Cerebellar cortex (tissue), 1 donor: ENCODE measurements at places on chromosomes 3 and 15.

GRCh38 chr3:9111866-9112265 is 137.6 kb downstream of the SRGAP3 start:
- DNase-seq: peak; percentile 96

DNA sequence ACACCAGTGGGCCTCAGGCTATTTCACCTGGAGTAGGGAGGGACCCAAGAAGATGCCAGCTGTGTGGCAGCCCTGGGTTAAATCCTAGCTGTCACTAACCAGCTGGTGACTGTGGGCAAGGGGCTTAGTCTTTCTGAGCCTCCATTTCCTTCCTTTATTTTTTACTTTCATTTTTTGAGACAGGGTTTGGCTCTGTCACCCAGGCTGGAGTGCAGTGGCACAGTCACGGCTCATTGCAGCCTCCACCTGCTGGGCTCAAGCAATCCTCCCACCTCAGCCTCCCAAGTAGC is 108.0 kb upstream of the SMAD3 start:
- no peak for DNase-seq

DNA sequence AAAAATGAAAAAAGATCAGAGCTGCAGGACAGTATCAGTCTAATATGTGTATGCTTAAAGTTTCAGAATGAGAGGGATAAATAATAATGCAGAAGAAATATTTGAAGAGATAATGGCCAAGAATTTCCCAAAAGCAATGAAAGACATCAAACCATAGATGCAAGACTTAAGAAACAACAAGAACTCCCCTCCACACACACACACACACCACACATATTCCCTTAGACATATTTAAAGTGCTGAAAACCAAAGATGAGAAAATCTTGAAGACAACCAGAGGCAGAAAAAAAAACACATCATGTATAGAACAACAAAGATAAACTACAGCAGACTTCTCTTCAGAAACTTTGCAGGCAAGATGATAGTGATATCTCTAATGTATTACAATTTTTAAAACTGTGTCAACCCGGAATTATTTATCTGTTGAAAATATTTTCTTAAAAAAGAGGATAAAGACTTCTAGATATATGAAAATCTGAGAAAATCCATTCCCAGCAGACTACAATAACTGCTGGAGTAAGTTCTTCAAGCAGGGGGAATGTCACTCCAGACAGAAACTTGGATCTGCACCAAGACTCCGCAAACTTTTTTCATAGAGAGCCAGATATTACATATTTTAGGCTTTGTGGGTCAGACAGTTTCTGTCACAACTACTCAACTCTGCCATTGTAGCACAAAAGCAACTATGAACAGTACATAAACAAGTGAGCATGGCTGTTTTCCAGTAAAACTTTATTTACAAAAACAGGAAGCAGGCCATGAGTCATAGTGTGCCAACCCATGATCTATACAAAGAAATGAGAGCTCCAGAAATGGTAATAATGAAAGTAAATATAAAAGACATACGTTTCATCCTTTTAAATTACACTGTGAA is 223.4 kb upstream of the CGNL1 start:
- DNase-seq: no peak

- DNase-seq: no peak
Measured at GRCh38 chr3:26291840-26292239, 330.7 kb upstream of the LRRC3B start.

DNA sequence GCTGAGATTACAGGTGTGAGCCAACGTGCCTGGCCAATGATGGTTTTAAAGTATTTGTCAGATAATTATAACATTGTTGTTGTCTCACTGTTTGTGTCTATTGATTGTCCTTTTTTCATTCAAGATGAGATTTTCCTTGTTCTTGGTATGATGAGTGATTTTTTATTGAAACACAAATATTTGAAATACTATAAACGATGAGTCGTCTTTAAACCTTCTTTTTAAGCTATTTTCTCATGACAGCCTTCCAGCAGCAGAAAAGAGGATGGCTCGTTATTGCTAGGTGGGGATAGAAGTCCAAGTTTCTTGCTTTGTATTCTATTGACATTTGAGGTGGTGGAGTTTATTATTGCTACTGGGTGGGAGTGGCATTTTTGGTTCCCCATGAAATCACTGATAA is 61.7 kb upstream of the MDFIC2 start:
- DNase-seq: no peak

- no peak for DNase-seq
Measured at GRCh38 chr15:49817100-49817499, 196.3 kb downstream of the DTWD1 start.

DNA sequence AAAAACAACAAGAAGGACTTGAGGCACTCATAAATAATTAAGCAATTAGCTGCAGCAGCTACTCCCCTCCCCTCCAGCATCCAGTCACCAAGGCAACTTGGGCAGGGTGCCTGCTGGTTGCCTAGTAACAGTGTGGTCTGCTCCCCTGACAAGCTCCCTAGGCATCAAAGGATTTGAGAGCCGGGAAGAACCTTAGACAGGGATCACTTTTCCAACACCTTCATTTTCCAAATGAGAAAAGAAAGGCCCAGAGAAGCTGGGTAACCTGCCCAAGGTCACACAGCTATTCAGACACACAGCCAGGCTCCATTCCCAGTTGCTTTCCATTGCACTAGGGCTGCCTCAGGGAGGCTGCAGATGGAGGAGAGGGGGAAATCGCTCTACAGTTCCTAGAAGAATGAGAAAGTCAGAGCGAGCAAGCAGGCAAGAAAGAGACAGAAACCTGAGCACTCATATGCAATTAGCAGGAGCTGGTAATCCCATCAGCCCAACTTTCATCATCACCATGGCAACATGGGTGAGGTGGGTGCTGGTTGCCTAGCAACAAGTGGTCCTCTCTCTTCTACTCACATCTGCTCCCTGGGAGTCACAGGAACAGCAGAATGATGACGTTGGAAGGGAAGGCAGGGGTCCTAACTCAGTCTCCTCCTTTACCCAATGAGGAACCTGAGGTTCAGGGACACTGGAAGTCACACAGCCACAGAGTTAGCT is 3.6 kb upstream of the EIF4E3 start:
- DNase-seq: peak; percentile 72

GRCh38 chr3:16788440-16789056 is 96.2 kb upstream of the PLCL2 start:
- no peak for DNase-seq

DNA sequence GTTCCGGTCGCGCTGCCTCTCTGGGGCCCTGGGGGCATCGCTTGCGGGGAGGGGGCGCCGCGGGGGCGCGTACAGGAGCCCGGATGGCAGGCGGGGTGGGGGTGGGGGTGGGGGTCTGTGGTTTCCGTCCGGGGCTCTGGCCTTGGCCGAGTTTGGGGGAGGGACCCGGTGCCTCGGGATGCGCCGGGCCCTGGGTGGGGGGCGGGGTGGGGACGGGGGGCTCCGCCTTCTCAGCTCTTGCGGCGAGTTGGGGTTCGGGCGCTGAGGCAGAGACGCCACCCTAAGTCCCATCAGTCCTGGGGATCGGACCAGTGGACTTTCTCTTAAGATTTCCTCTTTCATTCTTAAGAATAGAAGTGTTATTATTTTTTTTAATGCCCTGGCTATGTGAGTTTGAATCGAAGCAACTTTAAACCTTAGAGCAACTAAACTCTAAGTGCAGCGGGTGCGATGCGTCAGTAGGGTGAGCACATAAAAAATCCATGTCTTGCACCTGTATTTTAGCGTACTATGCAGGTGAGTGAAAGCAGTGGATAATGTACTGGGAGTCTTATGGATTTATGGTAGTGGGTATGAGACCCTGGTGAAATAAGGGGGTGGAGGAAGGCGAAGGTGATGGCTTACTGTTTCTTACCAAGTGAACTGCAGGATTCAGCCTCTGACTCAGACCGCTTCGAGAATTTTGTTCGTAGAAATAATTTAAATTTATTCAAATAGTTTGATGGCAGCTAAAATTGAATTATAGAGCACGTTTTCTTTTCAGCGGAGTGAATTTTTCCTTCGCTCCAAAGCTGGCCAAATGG is 762 bp downstream of the CTNNB1 start:
- DNase-seq: no peak

DNA sequence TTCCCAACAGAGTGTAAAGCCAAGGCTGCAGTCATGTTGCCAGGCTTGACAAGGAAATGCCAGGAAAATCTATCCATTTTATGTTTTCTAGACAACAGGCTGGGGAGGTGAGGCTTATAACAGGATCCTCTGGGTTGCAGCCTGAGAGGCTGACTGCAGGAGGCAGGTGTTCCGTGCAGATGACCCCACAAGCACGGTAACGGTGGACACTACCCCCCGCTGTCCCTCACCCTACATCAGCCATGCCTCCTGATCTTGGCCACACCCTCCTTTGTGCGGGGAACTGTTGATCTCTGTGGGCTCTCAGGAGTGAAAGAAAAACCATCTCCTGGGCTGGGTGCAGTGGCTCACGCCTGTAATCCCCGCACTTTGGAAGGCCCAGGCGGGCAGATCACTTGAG is 68.0 kb upstream of the ADPGK start:
- DNase-seq: no peak

DNA sequence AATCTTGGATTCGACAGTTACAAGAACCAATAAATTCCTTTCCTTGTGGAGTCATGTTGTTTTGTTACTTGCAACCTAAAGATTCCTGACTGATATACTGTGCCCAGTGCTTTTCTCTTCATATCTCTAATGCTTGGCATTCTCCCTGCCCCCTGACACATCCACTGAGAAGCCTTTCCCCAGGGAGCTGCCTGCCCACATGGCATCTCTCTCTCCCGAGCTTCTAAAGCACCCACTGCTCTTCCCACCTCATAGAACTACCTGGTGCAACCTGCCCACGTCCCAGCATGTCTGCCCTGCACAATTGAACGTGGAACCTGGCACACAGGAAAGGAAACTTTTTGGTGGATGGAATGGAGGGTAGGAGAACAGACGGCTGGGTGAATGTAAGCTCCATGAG is 6.8 kb downstream of the CYP8B1 start:
- DNase-seq: no peak

GRCh38 chr3:23819599-23820360 is 14.0 kb downstream of the UBE2E1 start:
- peak; percentile 53 for DNase-seq

- DNase-seq: no peak
Measured at GRCh38 chr15:34370129-34370528, 3.1 kb upstream of the LPCAT4 start.

GRCh38 chr15:36775209-36775608 is 195.8 kb downstream of the CDIN1 start:
- DNase-seq: no peak

- DNase-seq: no peak
Measured at GRCh38 chr15:84696757-84697156, 19.2 kb downstream of the SEC11A start.

GRCh38 chr3:124890573-124891190 is 3.5 kb upstream of the ITGB5 start:
- DNase-seq: no peak

GRCh38 chr3:141623691-141624090 is 114.4 kb upstream of the RNF7 start:
- no peak for DNase-seq

- DNase-seq: no peak
Measured at GRCh38 chr3:195150181-195151118, 120.5 kb downstream of the XXYLT1 start.

- DNase-seq: no peak
Measured at GRCh38 chr3:176274161-176274560, 923.1 kb downstream of the TBL1XR1 start.

GRCh38 chr15:57138349-57138788 is 219.9 kb downstream of the TCF12 start:
- DNase-seq: peak; percentile 63

DNA sequence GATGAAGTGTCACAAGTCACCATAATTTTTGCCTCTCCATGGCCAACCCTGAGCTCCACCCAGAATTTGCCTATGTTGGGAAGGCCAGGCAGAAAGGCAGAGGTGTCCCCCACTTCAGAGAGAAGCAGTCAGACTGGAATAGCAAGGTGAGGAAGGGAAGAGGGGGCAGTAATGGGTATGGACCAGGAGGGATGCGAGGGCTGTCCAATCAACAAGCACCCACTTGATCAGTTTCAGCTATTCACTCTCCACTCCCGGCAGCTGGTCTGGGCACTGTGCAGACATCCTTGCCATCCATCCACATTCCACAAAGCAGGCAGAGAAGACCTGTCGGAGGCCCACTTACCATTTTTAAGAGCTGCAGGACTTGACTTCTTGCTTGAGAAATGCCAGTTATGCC is 43.5 kb upstream of the CTNNB1 start:
- no peak for DNase-seq

- no peak for DNase-seq
Measured at GRCh38 chr15:82165948-82166376, 96.6 kb downstream of the EFL1 start.

- peak; percentile 75 for DNase-seq
Measured at GRCh38 chr3:196518966-196519717, 4.0 kb upstream of the SMCO1 start.

DNA sequence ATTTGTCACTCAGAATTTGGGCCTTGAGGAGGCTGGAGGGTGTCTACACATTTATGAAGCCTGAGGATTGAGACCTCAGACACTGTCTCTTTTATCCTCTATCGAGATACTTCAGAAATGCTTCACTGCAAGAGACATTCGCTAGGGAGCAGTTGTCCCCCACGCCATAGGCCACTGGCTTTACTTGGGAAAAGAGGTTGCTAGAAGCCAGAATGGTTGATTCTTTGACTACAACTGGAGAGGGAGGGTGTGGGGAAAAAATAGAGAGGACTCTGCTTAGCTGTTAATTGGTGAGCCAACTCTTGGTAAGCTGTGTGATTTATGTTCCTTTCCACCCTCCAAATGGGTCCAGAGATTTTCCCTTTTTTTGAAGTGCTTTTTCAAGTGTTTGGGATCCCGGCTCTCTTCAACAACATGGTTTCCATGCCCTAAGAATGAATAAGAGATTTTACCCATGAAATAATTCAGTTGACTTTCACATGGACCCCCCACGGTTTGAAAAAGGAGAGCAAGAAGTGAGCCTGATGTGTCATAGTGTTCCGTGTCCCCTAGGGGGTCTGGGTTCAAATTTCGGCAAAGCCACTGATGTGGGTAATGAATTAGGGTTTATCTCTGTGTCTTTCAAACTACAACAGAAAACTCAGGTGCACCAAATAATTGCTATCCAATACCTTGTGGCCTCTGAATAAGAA is 2.7 kb downstream of the BOC start:
- DNase-seq: no peak

- DNase-seq: no peak
Measured at GRCh38 chr3:13141991-13142412, 68.8 kb upstream of the IQSEC1 start.

GRCh38 chr15:70611286-70611685 is 152.1 kb downstream of the UACA start:
- DNase-seq: no peak

- no peak for DNase-seq
Measured at GRCh38 chr15:81294516-81294880, 29.4 kb downstream of the STARD5 start.

DNA sequence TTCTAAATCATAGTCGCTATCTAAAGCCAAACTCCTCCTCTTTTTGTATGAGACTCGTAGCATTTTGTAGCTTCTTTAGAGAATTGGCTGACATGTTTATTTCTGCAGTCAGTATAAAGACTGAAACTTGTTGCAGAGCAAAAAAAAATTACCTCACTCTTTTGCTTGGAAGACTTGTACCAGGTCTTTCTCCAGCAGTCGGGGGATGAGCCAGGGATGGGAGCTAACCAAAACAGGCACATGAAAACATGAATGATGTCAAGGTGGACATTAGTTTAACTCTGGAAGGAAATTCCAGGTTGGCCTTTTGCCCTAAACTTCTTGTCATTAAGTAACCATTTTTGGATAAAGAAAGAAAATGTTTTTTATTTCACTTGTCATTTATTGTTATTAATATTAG is 47.0 kb upstream of the SCAANT1 start:
- DNase-seq: no peak
